ENCODE measurements at places on chromosomes 3 and 15. TPM values are rescaled to one million over a fixed set of nuclear protein-coding genes. Genes with fewer than 3 reads are reported as not detected.

Gene TRPM1
- total RNA-seq: not detected

Gene TIPIN
- total RNA-seq: 7.5 TPM

Gene HTR3C
- total RNA-seq: not detected

Gene A4GNT
- not detected for total RNA-seq

Gene GRAMD2A
- 5.4 TPM for total RNA-seq

Gene MEIS2
- total RNA-seq: 50.9 TPM

Gene FGD5
- 40.1 TPM for total RNA-seq

Gene CFAP91
- 14.1 TPM for total RNA-seq

Gene ZNF774
- total RNA-seq: 3.1 TPM

Gene KNG1
- 8.7 TPM for total RNA-seq

- DNase-seq: no peak
Measured at GRCh38 chr3:45870099-45870498, 16.2 kb upstream of the CCR9 start.

DNA sequence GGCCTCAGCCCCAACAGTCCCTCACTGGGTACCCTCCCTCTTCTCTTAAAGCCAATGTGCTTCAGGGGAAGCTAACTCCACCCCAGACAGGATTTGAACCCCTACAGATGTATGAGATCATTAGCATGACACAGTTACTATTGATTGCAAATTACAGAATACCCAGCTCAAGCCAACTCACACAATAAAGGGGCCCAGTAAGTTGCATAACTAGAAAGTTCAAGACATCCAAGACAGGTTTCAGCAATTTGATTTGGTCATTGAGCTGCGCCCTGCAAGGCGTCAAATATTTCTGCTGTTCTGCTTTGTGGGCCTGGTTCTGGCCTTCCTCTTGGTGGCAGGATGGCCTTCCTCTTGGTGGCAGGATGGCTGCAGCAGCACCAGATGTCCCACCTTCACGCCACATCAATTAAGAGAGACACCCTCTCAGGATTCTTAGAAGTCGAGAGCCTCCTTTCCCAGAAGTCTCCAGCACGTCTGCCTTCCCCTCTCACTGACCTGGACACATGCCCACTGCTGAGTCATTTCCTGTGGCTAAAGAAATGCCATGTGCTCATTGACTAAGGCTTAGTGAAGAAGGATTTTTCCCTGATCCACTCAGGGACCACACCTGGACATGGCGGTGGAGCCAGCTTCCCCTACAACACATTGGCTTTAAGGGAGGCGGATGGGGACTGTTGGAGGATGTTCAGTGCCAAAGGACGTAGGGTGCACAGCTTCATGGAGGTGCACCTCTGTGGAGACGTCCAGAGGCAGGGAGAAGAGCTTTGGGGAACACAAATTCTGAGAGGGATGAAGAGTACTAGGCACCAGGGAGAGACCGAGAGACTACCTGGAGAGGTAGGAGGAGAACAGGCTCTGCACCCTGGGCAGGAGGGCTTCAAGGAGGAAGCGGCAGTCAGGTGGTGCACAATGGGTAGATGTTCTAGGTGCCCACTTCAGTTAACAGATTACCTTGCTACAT is 49.1 kb downstream of the DNASE1L3 start:
- DNase-seq: no peak

GRCh38 chr3:163462446-163462845 is 1615.8 kb downstream of the SI start:
- no peak for DNase-seq

DNA sequence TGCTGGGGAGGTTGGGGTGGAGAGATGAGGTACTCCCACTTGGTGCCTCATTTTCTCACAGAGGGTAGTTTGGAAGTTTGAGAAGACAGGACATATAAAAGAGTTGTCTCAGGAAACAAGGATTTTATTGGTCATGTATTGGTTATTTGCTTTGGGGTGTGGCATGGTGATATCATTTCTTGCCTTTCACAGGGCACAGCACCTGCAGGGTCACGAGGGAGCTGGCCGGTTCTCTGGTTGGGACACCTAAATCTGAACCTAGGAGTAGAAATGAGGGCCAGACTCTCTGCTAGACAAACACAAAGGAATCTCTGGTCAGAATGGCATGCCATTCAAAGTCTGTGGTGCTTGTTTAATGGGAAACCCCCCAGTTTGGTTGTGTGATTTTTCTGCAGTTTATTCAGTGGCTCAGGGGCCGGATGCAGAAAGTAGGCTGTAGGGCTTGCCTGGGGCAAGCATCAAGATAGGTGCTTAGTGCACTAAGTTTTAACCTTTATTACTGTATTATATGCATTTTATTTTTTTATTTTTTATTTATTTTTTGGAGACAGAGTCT is 237.7 kb upstream of the EIF1B start:
- no peak for DNase-seq

GRCh38 chr3:193928354-193929209 is 207.4 kb upstream of the HES1 start:
- DNase-seq: no peak

GRCh38 chr3:107446706-107447105 is 69.5 kb downstream of the CCDC54 start:
- no peak for DNase-seq

GRCh38 chr3:42010530-42010929 is 48.6 kb upstream of the ULK4 start:
- DNase-seq: peak; percentile 26

DNA sequence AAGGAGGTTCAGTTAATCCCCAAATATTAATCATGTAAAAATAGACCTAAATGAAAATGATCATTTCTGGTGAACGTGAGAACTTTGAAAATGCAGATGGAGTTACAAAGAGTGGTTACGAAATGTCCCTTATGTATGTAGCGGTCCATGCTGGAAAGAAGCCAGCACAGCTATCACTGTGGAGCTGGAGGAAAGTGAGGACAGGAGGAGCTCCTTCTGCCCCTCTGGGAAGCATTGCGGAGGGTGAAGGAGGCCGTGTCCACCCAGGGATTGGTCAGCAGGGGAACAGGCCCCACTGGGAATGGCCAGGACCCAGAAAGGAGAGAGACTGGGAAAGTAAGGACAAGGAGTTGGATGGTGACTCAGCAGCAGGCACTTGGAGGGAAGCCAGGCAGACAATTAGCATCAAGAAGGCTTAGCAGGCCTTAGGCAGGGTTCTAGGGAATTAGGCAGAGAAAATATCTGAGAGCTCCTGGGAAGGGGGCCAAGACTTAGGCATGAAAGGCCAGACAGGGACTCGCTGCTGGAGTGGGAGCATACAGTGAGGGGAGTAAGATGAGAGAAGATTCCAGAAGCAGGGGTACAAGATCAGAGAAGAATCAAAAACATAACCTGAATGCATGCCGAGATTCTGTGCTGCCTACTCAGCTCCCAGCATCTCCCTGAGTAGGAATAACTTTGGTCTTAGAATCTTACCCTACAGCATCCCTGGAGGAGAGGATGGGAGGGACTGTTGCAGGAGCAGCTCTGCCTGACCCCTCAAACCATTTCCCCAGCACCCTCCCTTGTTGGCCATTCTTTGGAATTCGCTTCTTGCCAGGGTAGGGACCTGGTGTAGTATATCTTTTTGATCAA is 171.0 kb upstream of the UMPS start:
- DNase-seq: peak; percentile 60

DNA sequence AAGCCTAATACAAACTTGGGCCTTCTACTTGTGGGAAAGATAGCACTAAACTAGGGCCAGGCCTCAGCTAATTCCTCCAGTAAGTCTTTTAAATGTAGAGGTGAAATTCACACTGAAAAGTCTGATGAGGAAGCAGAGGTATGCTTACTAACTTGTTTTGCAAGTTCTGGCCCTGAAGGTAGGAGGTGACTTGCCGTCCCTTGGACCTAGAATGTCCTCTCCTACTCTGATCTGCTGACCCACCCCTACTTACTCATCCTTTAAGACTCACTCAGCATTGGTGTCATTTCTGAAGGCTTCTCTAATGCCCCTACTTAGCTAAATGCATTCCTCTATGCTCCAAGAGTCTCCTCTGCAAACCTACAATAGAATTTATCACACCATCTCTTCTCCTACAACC is 19.4 kb downstream of the RIOX2 start:
- no peak for DNase-seq

GRCh38 chr15:39613271-39613670 is 32.4 kb downstream of the THBS1 start:
- no peak for DNase-seq

GRCh38 chr3:12180218-12180617 is 21.5 kb upstream of the TIMP4 start:
- no peak for DNase-seq

GRCh38 chr3:30667280-30667651 is 60.9 kb downstream of the TGFBR2 start:
- no peak for DNase-seq

DNA sequence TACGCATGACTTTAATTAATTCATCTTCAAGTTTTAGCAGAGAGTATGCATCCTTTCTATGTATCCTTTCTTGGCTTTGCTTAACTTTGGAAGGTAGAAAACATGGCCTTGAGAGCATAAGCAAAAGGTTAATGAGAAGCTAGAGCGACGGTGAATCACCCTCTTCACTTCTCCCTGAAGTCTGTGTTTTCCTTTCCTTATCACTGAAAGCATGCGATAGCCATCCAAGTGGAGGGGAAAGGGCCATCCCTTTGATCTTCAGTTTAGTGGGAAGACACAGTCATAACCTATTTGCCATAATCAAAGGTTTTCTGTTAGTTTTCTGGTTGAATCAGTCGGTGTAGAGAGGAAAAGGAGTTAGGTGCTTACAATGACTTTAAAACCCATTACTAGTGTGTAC is 354.0 kb upstream of the ROBO2 start:
- peak; percentile 7 for DNase-seq

- no peak for DNase-seq
Measured at GRCh38 chr15:98070137-98070536, 109.6 kb downstream of the ARRDC4 start.

- no peak for DNase-seq
Measured at GRCh38 chr3:29353807-29354206, 72.9 kb downstream of the RBMS3 start.

- DNase-seq: no peak
Measured at GRCh38 chr3:23052620-23053019, 150.5 kb upstream of the UBE2E2 start.

- DNase-seq: no peak
Measured at GRCh38 chr3:103056542-103056941, 621.7 kb downstream of the ZPLD1 start.

DNA sequence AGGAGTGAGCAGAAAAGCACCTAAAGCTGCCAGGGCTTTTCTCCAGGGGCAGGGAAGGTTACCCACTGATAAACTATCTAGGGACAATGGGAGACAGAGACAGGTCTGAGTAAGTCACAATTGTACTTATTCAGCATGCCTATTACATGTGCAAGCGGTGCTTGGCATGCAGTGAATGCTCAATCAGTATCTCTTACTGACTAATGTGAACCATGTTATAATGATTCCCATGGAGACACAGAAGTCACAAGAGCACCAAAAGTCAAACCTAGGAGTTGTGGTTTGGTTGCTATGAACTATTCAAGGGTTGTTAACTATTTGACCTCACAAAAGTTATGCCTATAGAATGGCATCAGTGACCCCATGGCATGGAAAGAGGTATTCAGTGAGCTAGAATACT is 50.0 kb upstream of the RASGRP1 start:
- DNase-seq: no peak

- no peak for DNase-seq
Measured at GRCh38 chr3:48962939-48963338, 27.1 kb upstream of the P4HTM start.

DNA sequence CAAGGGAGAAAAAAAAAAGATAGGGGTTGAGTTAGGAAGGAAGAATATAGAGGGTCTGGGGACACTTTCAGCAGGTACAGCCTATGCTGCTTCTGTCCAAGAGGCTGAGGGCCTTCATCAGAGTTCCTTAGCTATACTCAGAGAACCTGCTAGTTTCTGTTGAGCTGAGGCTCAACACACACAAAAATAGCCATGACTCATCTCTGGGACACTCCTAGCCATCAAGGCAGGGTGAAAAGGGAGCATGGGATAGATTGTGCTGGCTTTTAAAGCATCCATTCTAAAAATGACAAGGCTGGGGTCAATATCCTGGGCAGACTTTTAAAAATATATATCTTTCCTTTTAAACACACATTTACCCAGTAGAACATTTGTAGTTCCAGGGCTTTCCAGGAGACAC is 2.8 kb upstream of the RTP2 start:
- DNase-seq: no peak

- DNase-seq: no peak
Measured at GRCh38 chr3:108004647-108005046, 86.2 kb downstream of the CD47 start.

GRCh38 chr15:75597667-75598341 is 18.7 kb upstream of the PTPN9 start:
- DNase-seq: no peak

GRCh38 chr15:40115670-40116093 is 7.0 kb upstream of the BMF start:
- DNase-seq: peak; percentile 91

GRCh38 chr15:73442421-73442820 is 543 bp upstream of the REC114 start:
- no peak for DNase-seq
